ENCODE measurements at places on chromosomes 6 and 20.

GRCh38 chr6:151590742-151591141, 96.9 kb downstream of the CCDC170 start:
- DNase-seq: no peak

- peak; percentile 20 for DNase-seq
Observed at GRCh38 chr6:31402324-31403282, 792 bp upstream of the MICA start.

DNA sequence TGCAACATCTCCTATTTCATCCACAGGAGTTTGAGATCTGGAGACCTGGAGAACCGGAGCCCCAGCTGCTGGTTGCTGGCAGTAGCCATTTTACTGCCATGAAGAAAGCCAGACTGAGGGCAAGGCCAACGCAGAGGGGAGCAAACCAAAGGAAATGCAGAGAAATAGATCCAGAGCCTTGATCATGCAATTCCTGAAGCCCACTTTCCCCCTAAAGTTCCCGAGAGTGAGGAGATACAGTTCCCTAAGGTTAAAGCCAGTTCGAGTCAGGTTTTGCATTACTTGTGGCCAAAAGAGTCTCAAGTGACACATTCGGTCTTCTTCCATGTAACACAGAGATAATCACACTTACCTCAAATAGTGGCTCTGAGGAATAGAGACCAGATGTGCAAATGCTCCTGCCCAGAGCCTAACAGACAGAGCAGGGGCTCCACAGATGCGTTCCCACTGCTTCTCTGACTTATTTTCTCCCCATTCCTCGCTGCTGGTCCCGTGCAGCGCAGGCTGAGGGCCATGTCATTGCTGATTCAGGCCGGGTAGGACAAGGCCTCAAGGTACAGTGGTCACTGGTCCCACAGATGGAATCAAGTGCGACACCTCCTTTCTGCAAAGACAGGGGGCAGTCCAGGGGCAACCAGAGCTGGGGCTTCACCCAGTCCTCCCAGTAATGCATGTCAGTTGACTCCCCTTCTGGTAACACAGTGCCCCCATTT, 35.1 kb upstream of the NFATC2 start:
- no peak for DNase-seq

GRCh38 chr6:112594886-112595594, 247.9 kb downstream of the RFPL4B start:
- DNase-seq: no peak
